ENCODE measurements at places on chromosomes 7 and 10.
A peak's percentile ranks its signal among the peaks of the same experiment; 100 is the strongest.

GRCh38 chr7:28336806-28337205 is 75.5 kb upstream of the CREB5 start:
- no peak for DNase-seq

GRCh38 chr7:136134503-136134902 is 157.3 kb upstream of the MTPN start:
- peak; percentile 88 for DNase-seq

DNA sequence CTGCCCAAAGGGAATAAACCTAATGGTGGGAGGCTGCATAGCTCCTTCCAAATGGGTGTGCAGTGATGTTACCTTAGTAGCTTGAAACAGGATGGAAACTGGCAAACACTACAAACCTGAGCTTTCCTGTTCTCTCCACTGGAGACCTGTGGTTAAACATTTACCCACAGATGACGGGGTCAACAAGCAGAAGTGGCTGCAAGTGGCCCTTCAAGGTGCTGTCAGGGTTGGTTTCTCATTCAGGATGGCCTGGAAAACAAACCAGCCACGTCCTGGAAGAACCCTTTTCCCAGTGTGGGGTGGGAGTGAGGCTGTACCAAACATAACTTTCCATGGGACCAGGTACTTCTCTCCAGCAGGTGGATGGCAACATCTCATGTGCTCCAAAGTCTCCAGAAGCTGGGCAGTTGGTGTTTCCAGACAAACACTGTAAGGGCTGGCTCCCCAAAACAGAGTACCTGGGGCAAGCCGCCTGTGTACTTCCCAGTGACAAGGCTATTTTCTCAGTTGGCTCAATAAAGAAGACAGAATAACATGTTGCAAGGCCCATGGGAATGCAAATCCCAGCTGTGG is 67.5 kb downstream of the DNAJB9 start:
- no peak for DNase-seq

- no peak for DNase-seq
These were observed 6.5 kb upstream of the CPED1 start for GRCh38 chr7:120981888-120982615.

DNA sequence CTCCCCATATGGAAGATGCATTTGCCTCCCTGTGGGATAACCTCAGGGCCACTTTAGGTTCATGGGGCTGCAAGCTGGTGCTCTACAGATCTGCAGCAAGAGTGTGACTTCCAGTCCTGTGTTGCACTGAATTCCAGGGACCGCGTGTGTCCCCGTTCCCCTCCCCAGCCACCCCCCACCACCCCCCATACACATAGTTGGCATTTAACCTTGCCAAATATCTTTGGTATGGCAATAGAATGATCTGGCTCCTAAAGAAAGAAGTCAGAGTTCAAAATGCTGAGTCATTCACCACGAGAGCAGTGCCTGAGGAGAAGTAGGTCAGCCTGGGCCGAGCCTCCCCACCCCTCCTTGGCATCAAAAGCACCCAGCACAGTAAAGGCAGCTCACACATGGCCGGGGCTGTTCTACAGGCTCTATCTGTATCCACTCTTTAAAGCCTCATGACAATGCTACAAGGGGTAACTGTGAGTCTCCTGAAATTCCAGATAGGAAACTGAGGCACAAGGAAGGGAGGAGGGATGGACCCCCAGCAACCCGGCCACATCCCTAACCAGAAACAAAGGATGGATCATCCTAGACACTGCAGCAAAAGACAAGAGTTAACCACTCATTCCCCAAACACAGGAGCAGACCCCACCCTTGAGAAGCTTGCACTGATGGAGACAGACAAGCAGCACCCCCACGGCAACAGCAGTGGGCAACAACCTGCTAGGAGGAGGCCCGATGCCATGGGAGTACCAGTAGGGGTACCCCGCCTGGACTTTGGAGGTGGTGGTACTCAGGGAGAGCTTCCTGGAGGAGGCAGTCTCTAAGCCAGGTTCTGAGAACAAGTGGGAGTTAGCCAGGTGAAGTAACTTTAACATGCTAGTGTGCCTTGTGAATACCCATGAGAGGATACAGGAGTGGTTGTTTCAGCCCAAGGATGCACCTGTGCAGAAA is 70.3 kb upstream of the NANOS1 start:
- DNase-seq = no peak

DNA sequence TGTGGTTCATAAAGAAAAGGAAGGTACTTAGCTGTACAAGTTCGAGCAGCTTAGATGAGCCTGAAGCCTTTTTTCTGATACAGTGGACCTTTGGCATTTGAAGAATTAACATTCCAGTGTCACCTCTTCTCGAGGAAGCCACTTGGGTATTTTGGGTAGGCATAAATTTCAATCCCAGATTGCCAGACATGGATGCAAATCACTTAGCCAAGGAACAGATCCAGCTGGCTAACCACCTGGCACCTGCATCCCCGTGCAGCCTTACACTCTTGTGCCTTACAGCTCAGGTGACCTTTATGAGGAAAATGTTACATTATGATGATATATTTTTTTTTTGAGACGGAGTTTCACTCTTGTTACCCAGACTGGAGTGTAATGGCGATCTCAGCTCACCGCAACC is 16.0 kb upstream of the ATOH7 start:
- no peak for DNase-seq

GRCh38 chr7:27119412-27119911 is 11.1 kb downstream of the HOXA4 start:
- DNase-seq = no peak

DNA sequence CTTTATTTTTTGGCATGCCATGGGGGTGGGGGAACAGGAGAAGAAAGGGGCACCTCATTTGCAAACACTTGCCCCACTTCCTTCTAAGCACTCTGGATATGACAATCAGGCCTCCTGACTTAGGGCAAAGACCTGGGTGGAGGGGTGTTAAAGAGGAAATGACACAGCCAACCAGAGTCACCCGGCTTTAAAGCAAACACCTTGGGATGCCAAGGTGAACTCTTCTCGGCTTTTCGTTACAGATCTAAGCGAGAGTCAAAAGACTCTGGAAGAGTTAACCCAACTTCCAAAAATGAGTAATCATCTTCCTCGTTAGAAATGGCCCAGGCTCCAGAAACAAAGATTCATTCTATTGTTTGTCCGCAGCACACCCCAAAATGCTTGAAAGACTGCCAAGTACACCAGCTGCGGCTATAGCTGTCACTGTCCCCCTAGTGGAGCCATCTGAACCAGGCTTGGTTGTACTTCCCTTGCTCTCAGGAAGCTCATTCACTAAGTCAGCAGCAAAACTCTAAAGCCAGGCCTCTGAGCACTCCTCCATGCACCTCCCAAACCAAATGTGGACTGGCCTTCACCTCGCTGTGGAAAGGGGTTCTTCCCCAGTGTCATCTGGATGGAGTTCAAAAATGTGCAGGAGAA is 24.8 kb downstream of the FAM53B start:
- peak; percentile 27 for DNase-seq

GRCh38 chr7:33632840-33633525 is 272.4 kb upstream of the BMPER start:
- no peak for DNase-seq

DNA sequence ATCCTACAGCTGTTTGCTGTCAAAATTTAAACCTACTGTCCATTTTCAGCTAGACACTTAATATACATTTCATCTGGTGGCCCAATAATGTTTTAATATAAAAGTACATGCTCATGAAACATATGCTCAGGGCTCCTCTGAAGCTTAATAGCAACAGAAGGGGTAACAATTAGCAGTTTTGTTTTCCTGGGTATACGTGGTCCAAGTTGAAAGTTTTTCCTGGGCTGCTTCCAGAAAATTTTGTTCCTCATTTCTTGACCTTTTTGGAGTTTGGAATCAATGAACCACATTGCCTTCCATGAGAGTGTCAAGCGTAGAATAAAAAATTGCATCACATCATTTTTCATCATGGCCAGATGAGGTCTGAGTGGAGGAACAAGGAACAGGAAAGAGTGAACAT is 537.3 kb upstream of the MGMT start:
- DNase-seq = no peak

DNA sequence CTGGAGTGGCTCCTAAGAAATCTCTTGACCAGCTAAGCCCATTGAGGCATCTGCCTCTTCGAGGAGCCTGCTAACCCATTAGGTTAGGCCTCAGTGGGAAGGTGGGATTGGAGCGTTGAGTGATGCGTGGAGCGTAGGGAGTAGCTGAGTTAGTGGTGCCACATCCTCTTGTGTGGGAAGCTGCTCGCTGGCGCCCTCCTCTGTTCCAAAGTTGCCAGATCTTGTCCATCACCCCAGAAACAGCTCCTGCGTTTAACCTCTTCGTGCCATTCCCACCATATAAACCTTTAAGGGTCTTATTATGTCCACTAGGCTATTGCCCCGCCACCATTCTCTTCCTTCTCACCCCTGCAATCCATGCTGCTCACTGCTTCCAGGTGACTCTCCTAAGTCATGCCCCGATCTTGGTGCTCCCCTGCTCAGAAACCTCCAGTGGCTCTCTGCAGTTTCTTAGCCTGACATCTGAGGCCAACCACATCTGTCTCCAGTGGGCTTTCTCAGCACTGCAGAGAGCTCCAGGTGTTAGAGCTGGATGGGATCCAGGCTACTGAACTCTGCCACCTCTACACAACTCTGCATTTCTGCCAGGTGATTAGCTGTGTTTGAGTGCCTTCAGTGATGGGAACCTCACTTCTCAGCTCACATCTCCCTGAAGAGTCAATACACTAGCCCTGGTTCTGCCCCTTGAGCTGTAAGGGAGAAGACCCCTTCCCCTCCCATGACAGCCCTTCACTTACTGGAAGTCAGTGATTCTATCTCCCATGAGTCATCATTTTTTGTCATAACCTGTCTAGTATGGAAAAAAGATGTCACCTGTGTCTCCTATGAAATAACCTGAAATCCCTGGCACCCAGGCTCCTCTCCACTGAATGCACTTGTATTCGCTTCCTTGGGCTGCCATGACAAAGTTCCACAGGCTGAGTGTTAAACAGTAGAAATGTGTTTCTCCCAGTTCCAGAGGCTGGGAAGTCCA is 65.0 kb upstream of the FGFR2 start:
- no peak for DNase-seq

- DNase-seq = no peak
These were observed 267.7 kb downstream of the MALRD1 start for GRCh38 chr10:19316204-19316870.

- DNase-seq = no peak
These were observed 104.2 kb downstream of the CTTNBP2 start for GRCh38 chr7:117769085-117769484.

- no peak for DNase-seq
These were observed 41.0 kb upstream of the ZMIZ2 start for GRCh38 chr7:44707558-44708230.

DNA sequence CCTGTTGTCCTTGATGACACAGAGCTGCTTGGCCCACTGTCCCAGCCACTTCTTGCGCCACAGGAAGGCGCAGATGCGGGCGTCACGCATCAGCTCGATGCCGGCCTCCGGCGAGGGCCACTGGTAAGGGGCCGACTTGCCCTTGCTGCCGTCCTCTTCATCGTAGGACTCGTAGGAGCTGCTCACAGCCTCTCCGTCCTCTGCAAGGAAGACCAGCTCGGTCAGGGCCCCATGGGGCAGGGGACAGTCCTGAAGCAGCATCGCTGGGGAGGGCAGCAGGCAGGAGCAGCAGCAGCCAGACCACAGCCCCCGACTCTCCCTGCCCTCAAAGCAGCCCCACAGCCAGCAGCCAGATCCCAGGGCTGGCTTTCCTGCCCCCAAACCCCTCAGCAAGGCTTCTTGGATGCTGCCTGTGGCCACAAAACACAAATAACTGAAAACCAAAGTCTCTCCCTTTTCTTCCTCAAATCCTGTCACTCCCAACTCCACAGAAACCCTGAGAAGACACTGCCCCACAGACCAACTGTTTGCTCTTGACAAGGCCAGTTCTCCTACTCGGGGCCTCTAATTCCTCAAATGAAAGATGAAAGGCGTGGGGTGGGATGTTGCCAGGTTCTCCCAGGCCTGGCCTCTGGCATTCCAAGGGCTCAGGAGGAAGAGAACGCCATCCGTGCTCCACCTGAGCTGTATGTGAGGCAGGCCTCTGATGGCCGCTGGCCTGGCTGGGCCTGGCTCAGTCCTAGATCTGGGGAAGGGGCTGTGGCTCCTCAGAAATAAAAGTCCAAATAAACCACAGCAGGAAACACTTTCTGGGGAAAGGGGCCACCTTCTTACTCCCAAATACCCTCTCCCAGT is 76.7 kb downstream of the VWA2 start:
- no peak for DNase-seq

DNA sequence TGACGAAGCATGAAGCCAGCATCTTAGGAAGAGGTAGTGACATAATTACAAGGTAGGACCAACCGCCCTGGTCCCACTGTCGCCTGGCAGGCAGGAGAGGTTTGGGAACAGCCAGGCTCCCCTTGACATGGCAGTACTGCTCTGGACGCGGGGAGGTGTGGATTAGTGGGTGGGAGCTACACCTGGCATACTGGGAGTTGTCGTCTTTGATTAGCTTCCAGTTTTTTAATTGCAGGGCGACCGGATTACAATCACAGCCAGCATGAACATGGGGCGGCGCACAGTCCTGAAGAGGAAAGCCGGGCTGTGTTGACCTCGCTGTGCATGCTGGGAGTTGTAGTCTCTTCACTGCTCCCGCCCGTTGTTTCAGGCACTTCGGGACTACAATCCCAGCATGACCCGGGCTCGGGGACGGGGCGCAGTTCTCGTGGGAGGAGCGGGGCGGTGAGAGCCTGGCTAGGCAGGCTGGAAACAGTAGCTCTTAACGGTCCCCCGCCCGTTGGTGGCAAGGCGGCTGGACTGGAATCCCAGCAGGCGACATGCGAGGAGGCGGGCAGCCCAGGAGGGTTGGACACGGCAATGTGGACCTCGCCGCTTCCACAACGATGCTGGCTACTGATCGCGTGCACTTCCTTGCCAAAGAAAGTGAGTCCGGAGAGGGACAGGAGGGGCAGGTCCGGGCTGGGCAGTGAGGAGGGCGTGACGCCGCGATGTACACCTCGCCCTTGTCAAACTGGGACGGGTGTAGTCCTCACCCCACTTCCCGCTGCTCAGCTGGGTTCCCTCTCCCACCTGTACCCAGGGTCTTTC is 98.0 kb upstream of the ZNF722 start:
- DNase-seq = no peak

DNA sequence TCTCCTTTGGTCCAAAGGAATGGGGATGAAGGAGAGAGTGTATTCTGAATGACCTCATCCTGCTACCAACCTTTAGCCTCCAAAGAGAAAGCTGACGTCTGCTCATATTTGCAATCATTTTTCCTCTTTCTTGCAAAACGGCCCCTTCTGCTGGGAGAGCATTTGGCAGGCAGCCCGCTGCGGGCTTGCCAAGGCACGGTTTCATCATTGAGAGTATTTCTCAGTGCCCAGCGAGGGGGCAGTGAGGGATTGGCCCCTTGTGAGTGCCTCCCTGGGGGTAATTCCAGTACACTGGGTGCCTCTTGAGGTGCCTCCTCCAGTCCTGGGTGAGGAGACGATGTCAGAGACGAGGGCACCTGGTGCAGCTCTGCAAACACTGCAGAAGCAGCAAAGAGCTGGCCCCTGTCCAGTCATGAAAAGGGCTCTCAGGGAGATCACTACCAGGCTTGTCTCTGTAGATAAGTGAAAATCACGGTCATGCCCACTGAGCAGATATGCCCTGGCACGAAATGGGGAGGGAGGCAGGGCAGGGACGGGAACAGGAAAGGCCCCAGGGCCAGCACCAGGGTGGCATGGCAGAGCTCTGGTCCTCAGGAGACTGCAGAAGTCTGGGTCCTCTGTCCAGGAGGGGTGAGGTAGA is 48.7 kb upstream of the SHH start:
- peak; percentile 74 for DNase-seq

GRCh38 chr10:75904499-75905283 is 473.3 kb downstream of the LRMDA start:
- no peak for DNase-seq
